ENCODE measurements at places on chromosomes 7 and 10.

GRCh38 chr7:94384315-94384714 lies 10.4 kb upstream of the COL1A2 start:
- no peak for DNase-seq

- DNase-seq: no peak
These were observed 587.8 kb upstream of the POM121L12 start for GRCh38 chr7:52447581-52448180.

- no peak for DNase-seq
These were observed 173.4 kb upstream of the CTBP2 start for GRCh38 chr10:125333769-125334168.

GRCh38 chr7:12581897-12582296 lies 11.4 kb downstream of the SCIN start:
- DNase-seq: no peak

GRCh38 chr10:131088619-131089018 lies 222.9 kb downstream of the TCERG1L start:
- DNase-seq: no peak

- no peak for DNase-seq
These were observed 117.4 kb upstream of the GNAI1 start for GRCh38 chr7:80017101-80017698.

DNA sequence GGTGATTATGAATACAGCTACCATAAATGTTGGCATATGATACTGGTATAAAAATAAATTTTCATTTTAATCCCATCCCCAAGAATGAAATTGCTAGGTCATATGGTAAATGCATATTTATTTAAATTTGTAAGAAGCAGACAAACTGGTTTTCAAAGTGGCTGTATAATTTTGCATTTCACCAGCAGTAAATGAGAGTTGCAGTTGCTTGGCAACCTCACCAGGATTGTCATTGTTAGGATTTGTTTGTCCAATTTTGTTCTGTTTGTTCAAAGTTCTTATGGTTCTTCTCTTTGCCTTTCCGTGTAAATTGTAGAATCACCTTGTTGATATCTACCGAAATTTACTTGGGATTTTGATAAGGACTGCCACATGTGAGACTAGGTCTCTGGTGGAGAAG lies 237.4 kb downstream of the OTUD1 start:
- no peak for DNase-seq

DNA sequence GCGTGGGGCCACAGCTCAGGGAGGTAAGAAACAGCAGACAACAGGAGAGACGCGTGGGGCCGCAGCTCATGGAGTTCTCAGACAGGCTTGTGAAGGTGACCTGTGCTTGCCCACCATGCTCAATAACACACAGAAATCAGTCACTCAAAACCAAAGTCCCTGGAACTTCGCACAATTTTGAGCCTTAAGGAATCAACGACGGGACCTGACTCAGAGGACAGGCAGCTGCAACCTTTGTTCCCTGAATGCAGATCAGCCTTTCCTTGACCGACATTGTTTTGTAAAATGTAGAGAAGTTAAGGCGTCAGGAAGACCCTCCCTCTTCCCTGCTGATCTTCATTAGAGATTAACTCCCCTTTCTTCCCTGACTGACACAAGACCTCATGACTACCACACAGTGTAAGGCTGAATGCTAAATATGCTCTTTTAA lies 8.5 kb upstream of the KNDC1 start:
- no peak for DNase-seq

DNA sequence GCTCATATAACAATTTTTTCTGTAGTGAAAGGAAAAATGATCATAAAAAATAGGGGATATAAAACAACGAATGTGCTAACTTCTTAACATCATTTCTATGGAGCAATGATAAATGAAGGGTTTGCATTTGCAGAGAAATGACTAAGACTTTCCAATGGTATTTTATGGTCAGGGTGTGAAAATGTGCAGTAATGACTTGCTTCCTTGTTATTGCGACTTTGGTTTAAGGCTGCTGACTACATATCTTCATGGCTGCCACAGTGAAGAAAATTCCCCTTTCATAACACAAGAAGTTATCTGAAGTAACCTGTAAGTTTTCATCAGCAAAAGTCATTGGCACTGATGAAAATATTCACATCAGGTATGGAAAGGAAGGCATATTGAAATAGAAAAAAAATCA lies 166.1 kb upstream of the NRG3 start:
- no peak for DNase-seq

DNA sequence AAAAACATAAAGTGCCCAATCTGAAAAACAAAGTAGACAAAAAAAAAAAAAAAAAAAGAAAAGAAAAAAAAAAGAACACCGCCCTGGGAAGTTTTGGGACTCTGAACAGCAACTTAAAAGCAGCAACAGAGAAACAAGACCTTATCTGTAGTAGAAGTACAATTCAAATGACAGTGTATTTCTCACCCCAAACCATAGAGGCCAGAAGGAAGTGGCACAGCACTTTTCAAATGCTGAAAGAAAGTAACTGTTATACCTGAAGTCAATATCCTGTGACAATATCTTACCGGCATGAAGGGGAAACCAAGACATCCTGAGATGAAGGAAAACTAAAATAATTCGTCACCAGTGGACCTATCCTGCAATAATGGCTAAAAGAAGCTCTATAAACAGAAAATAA lies 112.1 kb downstream of the DNAJC1 start:
- no peak for DNase-seq

DNA sequence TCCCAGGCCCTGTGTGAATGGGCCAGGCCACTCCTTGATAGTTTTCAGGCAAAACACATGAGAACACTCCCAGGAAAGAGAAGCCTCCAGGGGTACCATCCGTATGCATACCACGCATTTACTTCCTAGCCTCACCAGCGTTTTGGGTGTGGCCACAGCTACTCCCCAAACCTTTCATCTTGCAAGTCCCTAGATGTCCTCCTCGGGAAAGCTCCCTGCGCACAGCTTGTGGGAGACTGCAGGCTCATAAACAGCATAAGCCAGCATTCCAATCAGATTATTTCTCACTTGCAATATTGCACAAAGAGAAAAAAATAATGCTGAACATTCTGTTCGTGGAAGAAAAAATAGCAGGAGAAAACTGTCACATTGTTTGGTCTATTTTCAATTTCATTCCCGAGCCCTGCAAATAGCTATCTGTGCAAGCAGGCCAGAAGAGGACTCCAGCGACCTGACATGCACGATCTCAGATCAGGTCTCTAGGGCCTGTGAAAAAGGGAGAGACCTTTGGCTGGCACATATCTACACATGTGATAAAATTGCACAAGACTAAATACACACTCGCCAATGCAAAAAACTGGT lies 175.6 kb downstream of the PLXNA4 start:
- no peak for DNase-seq

- DNase-seq: peak; percentile 2
These were observed 208.6 kb upstream of the YAE1 start for GRCh38 chr7:39357648-39358047.
